Activated CD8-positive, alpha-beta memory T cell treated with anti-CD3 and anti-CD28 coated beads, Interleukin-2, amount 50 U/mL, for 4 hours (primary cell): ENCODE measurements at places on chromosomes 1 and 21.

DNA sequence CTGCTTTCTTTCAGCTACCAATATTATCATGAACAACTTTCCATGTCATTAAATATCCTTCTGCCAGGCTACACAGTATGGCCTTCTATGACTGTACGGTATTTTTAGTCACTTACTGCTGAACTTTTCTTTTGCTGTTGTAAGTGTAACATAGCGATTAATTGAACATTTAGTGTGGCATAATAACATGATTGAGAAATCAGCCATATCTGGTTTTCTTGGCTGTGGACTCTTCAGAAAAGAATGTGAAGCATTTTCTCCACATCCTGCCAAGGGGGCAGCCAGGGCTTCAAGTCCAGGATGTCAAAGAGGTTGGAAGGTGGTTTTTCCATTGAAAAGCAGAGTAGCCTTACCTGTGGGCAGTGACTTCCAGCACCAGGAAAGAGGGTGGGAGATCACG is 8.8 kb upstream of the AHCYL1 start:
- no peak for DNase-seq

DNA sequence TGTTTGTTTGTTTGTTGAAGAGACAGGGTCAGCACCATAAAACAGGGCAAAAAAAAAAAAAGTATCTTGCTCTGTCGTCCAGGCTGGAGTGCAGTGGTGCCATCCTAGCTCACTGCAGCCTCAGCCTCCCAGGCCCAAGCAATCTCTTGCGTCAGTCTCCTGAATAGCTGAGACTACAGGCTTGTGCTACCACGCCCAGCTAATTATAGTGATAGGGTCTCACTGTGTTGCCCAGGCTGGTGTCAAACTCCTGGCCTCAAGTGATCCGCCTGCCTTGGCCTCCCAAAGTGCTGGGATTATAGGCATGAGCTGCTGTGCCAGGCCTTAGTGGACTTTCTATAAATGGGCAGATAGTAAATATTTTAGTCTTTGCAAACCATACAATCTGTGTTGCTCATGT is 19.2 kb downstream of the DDI2 start:
- no peak for DNase-seq

- no peak for DNase-seq
Measured at GRCh38 chr1:5428351-5428750, 563.9 kb downstream of the NPHP4 start.

GRCh38 chr1:17661546-17662157 is 93.5 kb upstream of the ACTL8 start:
- DNase-seq: peak; percentile 47
